Ureter (tissue), 1 donor: ENCODE measurements at places on chromosomes 1 and 21.
A peak's percentile ranks its signal among the peaks of the same experiment; 100 is the strongest.

- peak; percentile 58 for DNase-seq
Measured at GRCh38 chr1:162023547-162024501, at the start of gene OLFML2B. Gene OLFML2B, minus strand, starts transcription at chr1:162023869. Its CDS starts 439 bp downstream, at chr1:162023430.

- DNase-seq = no peak
Measured at GRCh38 chr21:36854391-36854790, 112.1 kb downstream of the HLCS start.

- DNase-seq = no peak
Measured at GRCh38 chr1:202858789-202859414, 30.0 kb downstream of the RABIF start.

DNA sequence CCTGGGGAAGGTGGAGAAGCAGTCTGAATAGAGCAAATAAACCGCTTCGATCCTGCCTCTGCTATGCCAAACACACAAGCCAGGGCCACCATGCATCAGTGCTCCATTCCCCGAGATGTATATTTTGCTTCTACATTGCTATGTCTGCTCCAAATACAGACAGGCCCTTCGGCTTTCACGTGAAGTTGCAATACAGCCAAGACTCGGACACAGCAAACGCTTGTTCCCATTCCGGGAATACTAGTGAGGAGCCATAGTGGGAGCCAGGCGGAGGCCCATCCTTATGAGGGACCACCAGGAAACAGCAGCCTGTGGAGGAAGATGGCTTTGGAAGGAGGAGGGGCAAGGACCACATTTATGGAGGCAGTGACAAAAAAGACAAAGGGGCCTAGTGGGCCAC is 22.6 kb downstream of the ERI3 start:
- DNase-seq = no peak

- DNase-seq = no peak
Measured at GRCh38 chr1:159921700-159922504, 3.4 kb downstream of the TAGLN2 start.

- peak; percentile 50 for DNase-seq
Measured at GRCh38 chr1:166489670-166490436, 323.1 kb upstream of the FAM78B start.

- DNase-seq = no peak
Measured at GRCh38 chr1:233005703-233006102, 55.3 kb downstream of the NTPCR start.

GRCh38 chr1:5477716-5478115 is 514.5 kb downstream of the NPHP4 start:
- DNase-seq = no peak

DNA sequence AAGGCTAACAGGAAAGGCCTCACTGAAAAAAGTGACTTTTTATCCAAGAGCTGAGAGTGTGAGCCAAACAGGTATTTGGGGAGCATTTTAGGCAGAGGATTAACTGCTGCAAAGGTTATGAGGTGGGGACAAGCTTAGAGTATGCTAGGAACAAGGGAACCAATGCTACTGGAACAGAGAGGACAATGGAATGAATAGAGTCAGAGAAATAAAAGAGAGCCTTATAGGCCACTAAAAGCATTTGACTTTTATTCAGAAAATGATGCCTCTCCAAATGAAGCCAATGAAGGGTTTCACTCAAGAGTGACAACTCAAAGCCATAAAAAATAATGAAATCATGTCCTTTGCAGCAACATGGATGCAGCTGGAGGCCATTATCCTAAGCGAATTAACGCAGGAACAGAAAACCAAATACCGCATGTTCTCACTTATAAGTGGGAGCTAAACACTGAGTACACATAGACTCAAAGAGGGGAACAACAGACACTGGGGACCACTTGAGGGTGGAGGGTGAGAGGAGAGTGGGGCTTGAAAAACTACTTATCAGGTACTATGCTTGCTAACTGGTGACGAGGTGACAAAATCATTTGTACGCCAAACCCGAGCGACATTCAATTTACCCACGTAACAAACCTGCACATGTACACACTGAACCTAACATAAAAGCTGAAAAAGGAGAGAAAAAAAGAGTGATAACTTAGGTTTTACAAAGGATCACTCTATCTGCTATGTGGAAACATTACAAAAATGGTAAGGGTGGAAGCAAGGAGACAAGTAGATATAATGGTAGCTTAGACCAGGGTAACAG is 11.1 kb downstream of the PTP4A2 start:
- no peak for DNase-seq

- no peak for DNase-seq
Measured at GRCh38 chr1:184494929-184495328, 108.1 kb downstream of the C1orf21 start.

DNA sequence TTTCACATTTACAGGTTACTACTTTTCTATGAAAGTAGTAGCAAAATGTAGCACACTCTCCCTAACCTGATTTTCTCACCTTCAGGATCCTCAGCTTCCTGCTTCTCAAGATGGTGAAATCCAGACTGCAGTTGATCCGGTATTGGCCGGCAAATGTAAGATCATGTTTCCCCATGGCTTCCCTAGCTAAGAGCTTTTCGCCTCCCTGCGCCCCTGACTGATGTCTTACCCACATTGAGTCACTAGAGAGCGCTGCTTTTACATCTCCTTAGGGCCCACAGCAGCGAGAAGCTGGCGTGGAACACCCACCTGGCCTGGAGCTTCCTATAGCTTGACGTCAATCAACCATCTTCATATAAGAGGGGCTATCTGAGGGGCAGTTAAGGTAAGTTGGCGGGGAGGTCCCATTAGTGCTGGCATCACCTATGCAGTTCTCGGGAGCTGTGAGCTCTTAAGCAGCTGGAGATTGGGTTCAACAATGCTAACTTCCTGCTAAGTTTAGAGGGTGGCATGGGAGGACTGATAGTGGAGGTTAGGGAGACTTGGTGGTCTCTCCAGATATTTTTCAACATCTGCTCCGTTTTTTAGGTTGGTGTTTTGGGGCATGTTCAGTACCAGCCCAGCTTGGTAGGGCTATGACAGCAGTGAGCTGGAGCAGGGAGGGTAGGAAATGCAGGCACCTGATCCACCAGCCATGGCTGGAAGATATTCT is 5.5 kb downstream of the PTPN7 start:
- DNase-seq = no peak

DNA sequence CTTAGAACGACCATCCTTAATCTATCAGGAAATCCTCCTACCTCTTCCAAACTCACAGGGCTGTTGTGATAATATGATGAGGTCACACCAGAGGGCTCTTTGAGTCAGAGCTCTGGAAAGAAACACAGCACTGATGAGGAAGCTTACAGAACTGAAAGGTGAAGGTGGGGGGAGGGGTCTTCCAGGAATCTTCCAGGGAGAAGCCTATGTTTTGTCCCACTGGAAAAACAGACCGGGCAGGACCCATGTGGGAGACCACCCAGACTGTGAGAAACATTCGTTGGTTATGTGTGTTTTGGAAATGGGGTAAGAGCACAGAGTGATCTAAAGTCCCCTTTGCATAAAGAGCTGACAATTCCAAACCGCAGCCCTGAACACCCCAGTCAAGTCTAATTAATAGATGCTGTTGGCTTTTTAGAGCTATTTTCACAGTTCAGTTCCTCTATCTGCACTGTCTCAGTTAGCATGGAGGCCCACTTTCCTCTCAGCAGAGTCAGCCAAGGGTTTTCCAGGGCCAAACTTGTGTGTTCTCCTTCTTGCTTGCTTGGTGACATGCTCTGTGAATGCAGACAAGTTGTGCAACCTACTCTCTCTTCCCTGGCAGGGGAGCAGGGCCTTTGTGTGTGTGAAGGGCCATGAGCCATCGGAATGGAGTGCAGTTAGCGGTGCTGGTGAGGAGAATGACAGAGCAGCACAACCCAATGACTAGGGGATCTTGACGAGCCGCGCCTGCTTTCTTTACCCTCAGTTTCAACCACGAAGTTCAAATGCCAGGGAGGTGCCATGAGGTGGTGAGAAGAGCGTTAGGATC is 12.3 kb downstream of the PHLDA3 start:
- DNase-seq = peak; percentile 81

DNA sequence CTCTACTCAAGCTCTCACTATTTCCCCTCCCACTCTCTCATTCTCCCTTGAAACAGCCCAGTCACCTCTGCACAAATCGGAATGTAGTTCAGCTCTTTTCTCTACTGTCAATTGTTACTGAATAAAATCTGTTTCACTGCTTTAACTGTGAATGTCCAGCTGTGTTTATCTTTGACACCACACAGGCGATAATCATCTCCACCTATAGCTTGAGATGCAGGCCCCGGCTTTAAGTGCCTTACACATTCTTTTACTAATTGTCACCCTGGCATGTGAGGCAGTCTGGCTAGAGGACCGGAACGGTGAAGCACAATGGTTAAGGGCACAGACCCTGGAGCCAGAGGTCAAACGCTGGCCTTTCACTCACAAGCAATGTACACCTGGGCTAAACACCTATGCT is 122.8 kb upstream of the C8B start:
- no peak for DNase-seq

GRCh38 chr1:224726441-224727182 is 110.5 kb downstream of the CNIH3 start:
- no peak for DNase-seq

DNA sequence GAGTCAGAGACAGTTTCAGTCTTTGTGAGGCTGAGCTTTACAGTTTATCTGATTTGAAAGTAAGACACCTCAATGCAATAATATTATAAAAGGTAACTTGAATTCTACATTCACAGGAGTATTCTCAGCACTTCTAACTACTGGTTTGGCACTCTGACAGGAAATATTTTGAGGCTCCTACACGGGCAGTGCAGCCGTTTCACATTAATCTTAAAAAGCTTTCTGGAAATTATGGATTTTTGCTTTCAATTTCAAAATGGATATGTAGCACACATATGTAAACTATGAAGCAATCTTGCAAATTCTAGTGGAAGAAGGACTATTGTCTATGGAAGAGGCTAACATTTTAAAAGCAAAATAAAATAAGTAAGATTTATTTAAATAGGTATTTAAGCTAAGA is 262.9 kb upstream of the SNX7 start:
- no peak for DNase-seq

DNA sequence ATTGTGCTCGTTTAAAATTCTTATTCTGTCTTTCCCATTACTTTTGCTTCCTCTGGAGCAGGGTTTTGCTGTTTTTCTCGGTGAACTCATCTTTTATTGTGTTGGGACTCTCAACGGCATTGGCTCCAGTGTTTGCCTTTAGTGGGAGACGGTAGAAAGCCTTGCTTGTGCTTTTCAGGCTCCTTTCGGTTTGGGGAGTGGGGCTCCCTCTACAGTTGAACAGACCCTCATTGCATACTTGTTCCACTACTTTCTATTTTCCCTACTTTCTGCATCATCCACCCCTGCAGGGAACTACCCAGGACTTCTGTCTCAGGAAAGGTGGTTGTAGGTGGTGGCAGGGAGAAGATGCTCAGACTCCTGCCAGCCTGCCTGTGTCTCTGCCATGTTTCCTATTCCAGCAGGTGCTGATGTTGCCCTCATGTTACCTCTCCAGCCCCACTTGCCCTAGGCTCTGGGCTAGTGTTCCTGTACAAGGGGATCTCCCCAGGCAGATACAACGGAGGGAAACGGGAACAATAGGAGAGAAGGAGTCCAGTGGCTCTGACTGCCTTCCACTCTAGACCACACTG is 68.5 kb upstream of the ZBTB18 start:
- no peak for DNase-seq

GRCh38 chr1:10456661-10457060 is 6.8 kb downstream of the CORT start:
- no peak for DNase-seq

DNA sequence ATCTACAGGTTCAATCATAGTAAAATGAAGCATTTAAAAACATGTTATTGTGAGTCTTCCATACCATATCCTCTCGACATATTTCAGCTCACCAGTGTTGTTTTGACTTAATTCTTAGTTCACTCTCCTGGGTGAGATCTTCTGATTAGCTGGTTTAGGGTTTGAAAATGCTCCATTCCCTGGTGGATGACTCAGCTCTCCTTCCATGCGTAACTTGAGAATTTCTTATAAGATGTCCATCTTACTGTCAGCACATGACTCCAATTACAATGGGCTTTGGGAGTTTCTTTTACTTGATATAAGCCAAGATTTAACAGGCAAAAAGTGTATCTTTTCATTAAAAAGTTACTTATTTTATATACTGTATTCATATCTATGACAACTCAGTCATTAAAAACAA is 476.5 kb downstream of the BRINP3 start:
- no peak for DNase-seq

- DNase-seq = no peak
Measured at GRCh38 chr1:165109013-165109412, 247.5 kb downstream of the LMX1A start.
